ENCODE measurements at places on chromosomes 1 and 21.

DNA sequence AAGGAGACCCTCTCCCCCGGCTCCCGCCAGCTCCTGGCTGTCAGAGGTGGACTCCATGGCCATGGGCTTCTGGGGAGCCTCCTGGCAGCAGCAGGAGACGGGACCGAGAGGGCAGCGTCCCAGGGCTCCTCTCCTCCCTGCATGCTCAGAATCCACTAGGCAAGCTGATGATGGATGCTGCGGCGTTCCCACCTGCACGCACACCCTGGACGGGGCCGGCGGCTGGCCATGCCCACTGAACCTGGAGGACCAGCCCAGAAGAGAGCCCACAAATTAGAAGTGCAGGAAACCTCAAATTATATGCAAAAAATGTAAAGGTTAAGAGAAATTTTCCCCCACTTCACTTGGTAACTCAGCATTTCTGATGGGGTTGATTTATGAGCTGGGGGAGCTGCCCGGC lies 77.3 kb upstream of the ARHGEF16 start:
- DNase-seq, result no peak

- no peak for DNase-seq
These were observed 6.3 kb downstream of the MINDY1 start for GRCh38 chr1:151000408-151000807.

GRCh38 chr21:29075706-29076466 lies 2.4 kb upstream of the CCT8 start:
- DNase-seq, result no peak

DNA sequence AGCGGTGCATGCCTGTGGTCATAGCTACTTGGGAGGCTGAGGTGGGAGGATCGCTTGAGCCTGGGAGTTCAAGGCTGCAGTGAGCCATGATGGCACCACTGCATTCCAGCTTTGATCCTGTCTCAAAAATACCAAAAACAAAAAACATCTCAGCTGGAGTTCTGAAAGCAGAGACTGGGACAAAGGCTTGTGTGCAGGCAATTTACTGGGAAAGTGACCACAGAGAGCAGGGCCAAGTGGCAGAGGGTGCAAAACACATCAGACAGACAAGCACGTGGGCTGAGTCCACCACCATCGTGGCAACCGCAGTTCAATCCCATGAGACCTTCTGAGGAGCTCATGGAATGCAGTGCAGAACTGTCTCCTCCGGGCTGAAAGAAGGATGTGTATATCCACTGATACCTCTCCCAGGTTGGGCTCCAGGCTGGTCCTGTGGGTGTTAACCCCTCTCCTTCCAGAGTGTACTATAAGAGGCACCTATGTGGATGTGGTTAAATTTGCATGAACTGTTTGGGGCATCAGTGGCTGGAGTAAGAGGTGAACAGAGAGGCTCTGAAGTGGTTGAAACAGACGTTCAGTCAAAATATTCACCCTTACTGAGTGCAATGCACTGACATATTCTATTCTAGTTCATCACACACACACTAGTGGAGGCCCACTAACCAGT lies 10.8 kb downstream of the PIGP start:
- DNase-seq, result peak; percentile 29

- no peak for DNase-seq
These were observed 75.5 kb downstream of the NPHP4 start for GRCh38 chr1:5916572-5917280.

- DNase-seq, result peak; percentile 76
These were observed 27.0 kb downstream of the MFSD2A start for GRCh38 chr1:39981945-39982344.

DNA sequence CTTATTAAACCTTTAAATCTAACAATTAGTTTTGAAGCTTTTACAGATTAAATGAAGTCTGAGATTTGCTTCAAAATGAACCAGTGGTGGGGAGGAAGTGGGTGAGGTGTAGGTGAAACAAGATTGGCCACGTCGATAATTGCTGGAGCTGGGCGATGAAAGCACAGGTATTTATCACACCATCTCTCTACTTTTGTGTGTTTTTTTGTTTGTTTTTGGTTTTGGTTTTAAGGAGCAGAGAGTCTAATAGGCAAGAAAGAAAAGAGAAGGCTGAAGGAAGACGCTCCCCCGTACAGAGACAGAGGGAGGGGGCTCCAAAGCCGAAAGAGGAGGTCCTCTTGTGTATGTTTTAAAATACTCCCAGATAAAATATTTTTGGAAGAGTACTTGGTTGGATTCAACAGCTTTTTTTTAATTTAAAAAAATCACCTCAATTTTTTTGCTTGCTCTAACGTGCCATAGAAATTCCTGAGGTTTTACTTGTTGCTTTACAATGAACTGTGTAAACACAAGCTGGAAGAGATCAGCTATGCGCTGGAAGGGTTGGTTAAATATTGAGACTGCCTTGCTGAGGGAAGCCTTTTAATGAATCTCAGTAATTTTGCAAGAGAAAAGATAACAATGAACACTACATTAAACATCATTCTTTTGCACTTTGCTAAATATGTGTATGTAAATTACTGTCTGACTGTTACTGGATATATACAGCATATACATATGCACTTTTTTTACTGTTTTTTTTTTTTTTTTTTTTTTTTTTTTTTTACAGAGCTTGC lies 6.7 kb upstream of the LGALS8 start:
- DNase-seq, result peak; percentile 70

DNA sequence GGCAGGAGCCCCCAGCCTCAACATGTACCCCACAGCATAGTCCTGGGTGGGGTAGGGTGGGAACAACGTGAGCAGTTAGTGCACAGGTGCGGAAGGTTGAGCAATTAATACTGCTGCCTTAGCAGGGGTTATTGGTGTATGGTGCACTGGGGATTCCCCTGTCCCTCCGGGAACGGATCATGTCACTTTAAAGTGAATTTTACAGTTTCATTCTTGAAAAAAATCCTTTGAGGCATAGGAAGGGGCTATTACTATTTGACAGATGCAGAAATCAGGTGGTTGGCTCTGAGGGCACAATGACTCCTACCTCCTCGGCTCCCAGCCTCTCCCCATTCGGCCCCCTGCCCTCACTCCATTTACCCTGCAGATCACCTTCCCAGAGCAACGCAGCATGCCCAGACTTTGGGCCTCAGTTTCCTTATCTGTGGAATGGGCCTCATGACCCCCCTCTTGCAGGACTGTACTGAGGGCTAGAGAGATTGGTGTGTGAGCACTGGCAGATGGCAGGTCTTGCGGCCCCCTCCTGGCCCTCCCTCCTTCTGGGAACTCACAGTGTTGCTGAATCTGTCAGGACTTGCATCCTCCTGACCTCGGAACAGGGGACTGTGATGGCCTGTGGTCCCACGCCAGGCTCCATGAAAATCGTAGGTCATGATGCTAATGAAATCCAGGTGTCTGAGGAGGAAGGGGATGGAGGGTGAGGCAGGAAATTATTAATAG lies 5.1 kb upstream of the MYBPH start:
- no peak for DNase-seq

- DNase-seq, result no peak
These were observed 614 bp upstream of the CACNA1E start for GRCh38 chr1:181482521-181483284.

DNA sequence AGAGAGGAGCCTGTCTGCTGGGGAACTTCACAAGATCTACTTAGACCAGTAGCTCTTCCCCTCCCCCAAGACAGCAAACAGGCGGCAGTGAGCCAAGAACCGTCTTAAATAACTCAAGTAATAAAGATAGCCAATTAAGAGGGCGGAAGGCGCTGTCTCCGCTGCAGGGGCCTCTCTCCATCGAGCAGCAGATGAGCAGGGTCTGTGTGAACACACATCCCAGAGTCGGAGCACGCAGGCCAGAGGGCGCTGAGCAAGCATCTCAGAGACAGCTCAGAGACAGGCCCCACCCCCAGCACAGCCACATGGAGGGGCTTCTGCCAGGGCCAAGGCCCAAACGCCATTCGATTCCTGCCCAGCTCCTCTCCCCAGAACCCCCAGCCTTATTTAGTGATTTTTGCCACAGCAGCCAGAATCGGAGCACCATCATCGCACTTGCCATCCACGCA lies 11.1 kb downstream of the IFFO2 start:
- DNase-seq, result peak; percentile 61

DNA sequence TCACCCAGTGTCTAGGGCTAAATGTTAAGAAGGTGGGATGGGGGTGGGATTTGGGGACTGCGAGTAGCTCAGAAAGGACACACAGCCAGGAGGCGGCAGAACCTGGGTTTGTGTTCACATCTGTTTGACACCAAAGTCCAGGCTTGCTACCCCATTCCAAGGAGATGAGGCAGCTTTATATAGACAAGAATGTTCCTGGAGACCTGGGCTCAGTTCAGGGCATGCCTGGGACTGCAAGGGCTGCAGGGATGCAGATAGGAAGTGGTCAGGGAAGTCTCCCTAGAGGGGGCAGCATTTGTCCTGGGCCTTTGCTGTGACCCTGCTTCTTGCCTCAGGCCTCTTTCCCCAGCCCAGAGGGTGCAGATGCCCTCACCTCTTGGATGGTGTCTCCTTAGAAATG lies 16.3 kb downstream of the PADI3 start:
- no peak for DNase-seq

- DNase-seq, result no peak
These were observed 23.8 kb downstream of the PIP5K1A start for GRCh38 chr1:151222130-151222529.

GRCh38 chr1:51750729-51751128 lies 127.8 kb downstream of the NRDC start:
- peak; percentile 68 for DNase-seq

DNA sequence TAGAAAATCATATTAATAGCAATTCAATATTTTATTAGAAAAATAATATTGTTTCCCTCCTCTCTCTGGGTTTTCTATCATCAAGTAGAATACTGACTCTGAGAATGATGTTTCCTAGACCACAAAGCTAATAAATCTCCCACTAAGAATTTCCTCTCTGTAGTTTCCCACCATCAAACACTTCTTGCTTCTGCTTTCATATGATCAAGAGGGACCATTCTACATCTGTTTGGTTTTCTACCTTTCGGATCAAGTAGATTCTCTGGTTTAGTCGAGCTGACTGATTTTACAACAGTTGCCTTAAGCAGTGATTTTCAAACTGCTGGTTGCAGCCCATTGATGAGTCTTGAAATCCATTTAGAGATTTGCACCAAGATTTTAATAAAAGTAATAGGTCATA lies 240.2 kb upstream of the PTBP2 start:
- no peak for DNase-seq

- DNase-seq, result no peak
These were observed 41.6 kb upstream of the MROH9 start for GRCh38 chr1:170893655-170894297.

DNA sequence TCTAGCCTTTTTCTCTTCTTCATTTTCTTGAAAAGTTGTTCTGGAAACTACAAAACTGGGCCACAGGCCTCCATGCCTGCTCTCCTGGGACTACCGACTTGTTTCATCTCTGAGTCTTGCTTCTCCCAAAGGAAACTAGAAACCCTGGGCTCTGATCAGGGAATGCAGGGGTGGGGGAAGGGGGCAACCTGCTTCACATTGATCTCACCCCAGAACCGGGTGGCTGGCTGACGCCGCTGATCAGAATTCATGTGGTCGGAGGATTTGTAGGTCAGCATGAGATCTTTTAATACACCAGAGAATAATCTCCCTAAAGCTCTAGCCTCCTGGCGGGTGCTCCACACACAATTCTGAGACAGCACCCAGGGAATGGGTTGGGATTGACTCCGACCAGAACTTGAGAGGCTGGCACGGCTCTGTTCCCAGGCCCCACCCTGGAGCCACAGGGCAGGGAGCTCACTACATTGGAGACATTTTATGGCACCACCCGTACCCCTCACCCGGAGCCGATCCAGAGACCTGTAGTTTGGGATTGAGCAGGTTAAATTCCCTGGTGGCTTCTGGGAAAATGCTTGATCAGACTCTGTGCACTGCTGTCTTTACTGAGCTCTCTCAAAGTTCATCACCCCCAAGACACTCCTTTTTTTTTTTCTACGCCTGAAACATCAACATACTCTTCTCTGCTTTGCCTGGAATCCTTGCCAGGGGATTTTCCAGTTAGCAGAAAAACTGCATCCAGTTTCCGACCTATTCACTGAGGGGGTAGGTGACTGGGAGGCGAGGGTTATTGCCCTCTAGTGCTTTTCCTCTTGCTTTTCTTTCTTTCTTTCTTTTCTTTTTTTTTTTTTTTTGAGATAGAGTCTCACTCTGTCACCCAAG lies 12.2 kb upstream of the ARHGEF10L start:
- peak; percentile 52 for DNase-seq

- no peak for DNase-seq
These were observed 25.3 kb upstream of the SIPA1L2 start for GRCh38 chr1:232655028-232655745.

- no peak for DNase-seq
These were observed 13.0 kb downstream of the PTPRC start for GRCh38 chr1:198651650-198652400.

DNA sequence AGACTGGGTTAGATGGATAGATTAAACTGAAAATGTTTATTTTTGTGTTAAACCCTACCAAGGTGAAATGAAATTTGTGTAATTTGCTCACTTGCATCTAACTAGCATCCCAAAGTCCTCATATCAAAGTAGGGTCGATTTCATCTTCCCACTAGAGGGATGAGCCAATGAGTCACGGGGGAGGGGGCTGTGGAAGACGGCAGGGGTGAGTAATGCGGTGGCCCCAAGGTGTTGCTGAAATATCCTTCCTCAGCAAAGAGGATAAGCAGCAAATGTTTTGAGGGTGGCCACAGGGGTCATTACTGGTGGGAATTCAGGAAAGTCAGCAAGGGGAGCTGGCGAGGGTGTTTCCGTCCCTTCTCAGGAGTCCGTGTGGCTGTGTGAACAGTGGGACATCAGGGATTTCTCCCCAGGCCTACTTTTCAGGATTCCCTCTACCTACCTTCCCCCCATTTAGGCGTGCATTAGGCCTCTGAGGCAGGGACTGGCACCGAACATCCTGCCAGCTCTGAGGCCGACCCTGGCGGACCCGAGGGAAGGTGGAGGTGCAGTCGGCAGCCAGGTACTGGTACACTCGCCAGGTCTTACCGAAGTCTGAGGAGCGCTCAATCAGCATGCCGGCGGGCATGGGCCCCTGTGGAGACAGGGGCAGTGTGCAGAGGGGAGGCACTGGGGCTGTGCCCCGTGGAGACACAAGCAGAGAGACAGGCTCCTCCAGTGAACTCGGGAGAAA lies 18.1 kb downstream of the LAMB3 start:
- no peak for DNase-seq

DNA sequence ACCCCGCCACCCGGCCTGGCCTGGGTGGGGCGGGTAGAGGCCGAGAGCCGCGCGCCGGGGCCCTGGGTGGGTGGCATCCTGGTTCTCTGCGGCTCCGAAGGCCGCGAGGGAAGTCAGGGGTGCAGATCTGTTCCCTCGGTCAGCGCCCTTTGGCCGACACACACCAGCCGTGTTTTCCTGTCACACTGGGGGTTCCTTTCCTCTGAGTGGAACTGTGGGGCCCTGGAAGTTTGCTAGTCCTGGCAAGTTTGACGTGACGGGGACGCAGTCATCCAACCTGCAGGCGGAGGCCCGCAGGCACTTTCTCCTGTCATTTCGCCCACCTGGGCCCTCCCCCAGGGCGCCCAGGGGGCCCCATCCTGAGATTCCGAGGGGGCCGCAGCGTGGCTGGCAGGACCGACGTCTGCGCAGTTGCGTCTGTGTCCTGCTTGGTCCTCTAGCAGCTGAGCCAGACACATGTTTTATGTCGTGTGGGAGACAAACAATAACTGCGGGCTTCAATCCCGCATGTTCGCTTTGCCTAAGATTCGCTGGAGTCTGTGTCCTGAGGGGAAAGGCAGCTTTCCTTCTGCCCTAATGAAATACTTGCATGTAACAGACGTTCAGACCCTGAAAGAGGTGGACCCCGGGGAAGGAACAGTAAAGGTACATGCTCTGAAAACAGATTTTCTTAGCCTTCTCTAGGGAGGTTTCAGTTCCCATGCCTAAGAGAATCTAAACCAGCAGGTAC lies 1.5 kb downstream of the FAM163A start:
- DNase-seq, result no peak
